ENCODE measurements at places on chromosomes 2 and 18.
A peak's percentile ranks its signal among the peaks of the same experiment; 100 is the strongest.

DNA sequence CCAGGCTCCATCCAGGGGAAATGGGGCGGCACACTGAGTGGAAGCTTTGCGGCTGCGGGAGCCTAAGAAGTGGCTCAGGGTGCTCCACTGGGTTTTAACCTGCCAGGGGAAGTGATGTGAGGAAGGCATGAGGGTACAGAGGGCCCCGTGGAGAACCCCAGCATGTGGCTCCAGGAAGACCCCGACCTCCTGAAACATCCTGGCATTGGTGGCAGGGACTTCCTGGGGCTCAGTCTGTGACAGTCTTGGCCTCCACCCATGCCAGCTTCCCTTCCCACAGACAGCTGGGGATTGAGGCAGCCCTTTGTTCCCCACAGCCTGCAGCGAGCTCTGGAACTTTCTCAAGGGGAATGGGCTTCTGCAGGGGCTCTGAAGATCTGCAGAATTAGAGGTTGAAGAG is 146.6 kb downstream of the TNS1 start:
- no peak for DNase-seq

DNA sequence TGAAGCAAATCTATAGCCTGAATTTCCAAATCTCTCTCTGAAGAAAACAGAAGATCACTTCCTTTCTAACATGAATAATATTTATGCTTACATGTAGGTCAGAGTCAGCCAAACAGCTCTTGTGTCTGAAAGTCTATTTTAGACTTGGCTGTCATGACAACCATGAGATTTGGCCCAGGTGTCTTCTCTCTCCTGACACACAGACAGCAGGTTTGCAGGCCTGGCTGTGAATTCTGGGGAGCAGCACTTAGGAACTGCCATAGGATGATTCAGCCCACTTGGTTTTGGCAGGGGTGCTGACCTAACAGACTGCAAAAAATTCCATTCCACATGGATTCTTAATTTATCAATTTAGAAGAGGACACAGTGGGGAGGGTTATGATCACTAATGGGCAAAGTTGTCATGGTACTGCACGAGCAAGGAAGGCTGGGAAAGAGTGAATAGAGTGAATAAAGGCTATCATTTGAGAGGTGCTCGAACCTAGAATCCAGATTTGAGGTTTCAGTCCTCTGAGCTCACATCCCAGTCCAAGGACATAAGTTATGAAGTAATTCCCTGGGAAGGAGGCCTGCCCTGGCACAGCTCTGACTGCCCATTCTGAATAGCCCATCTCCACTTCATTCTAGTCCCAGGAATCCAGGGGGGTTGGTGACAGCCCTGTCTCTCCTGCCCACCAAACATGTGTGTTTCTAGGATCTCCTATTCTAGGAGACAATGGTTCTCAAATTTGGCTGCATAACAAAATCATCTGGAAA is 453.9 kb upstream of the TRIB2 start:
- DNase-seq, result peak; percentile 67

DNA sequence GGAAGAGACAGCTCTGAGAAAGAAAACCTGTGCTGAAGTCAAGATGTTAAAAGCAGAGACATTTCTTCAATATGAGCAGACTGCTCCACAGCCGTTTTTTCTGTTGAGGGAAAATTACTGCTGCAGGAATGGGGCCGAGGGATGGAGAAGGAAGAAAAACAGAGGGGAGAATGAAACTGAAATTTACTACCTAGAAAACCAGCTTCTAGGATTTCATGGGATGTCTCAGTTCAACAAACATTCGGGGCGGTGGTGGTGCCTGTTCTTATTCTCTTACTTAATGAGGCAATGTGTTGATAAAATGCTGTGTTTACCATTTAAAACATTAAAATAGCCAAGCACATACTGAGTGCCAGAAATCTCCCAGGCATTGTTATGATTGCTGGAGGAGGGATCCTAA is 557.1 kb upstream of the MEX3C start:
- no peak for DNase-seq

DNA sequence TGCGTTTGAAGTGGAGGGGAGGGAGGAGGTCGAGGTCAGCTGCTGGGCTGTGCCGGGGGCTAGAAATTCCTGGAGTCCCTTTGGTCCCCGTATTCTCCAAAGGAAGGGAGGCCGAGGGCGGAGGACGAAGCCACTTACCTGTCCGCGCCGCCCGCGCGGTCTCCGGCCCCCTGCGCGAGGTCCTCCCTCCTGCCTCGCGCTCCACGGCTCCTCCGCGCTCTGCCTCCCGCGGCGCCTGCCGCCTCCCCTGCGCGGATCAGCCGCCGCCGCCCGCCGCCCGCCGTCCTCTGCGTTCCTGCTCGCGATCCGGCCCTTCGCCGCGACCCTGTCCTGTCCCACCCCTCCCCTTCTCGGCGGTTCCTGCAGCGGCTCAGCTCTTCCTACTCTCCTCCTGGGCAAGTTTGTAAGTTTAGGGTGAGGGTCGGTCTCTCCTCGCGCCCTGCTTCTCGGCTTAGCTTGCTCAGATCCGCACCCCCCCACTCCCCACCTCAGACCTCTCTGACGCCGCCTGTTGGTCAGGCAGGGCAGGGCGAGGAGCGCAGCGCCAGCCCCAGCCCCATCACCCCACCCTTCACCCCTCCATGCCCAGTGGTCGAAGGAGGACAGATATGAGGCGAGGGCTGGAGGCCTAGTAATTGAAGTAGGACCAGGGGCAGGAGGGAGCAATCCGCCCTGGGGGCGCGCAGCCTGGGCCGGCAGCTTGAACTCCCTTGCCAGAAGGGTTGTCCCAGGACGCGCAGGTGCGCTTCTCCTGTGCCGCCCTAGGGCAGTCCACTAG is 9.7 kb upstream of the SKOR2 start:
- DNase-seq, result no peak

- no peak for DNase-seq
Observed at GRCh38 chr2:27010139-27010538, 22.6 kb upstream of the TMEM214 start.

DNA sequence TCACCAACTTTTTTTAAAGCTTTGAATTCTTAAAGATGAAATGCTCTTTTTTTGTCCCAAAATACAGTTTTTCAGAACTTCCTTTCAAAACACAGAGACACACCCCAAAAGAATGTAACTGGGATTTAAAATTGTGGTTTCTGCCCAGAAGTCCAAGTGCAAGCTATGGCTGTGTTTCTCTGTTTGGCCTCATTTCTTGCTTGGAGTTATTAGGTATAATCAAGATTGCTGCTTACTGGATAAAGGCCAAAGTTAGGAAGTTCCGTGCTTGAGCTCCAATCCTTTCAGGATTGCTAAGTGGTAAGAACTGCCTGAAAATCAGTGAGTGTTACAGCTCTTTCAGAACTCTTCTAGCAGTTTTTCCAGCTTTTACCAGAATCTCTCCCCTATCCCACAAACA is 16.9 kb downstream of the ZBTB7C start:
- DNase-seq, result no peak

DNA sequence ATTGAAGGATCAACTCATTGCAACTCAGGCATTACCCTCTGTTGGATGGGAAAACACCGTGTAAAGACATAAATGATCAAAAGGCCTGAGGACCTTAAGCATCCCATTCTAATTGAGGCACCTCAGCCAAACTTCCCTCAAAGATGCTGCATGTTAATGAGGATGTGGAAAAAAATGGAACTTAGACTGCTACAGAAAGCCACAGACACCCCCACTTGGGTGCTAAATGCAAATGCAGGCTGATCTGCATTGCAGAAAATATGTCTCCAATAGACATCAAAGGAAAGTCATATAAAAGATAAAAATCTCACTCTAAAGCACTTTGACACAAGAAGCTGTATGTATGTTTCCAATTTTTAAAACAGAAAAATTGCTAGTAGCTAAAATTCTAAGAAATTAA is 504.7 kb downstream of the KCNJ3 start:
- no peak for DNase-seq

- DNase-seq, result no peak
Observed at GRCh38 chr2:120540719-120541552, 194.7 kb upstream of the GLI2 start.

Measured in NCI-H2171 (cell line).